Femur (tissue), 1 donor: ENCODE measurements at places on chromosomes 7 and 10.
A peak's percentile ranks its signal among the peaks of the same experiment; 100 is the strongest.

DNA sequence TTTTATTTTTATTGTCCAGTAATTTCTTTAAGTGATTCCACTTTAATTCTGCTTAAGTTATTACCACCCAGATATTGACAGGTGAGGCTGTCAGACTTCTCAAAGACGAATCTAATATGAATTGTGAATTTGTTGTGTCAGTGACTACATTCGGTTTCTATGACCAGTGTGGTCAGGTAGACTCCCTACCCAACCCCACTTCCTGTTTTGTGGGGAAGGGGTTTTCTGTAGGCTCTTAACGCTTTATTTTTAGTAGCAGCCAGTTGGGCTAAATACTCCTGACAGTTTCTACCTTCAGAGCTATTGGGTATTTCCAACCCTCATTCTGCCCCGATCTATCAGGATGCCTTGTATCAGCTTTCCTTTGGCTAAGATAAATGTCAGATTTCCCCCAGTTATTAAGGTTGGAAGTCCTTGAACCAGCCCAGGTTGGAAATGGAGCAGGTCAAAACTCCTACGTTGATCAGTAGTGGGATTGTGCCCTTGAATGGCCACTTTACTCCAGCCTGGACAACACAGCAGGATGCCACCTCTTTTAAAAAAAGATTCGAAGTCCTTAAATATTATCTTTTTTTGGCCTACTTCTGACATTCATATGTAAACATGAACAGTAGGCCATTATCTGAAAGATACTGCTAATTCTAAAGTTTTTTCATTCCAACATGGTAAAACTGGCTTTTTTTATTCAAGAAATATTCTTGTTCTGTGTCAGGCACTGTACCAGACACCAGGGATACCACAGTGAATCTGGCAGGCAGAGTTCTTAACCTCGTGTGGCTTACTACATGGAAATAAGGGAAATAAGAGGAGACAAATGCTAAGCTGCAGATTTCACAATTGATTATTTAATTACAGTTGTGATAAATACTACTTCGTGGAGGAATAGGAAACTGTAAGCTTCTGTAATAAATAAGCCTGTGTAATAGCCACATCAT is 133.3 kb upstream of the SAMD8 start:
- no peak for DNase-seq

DNA sequence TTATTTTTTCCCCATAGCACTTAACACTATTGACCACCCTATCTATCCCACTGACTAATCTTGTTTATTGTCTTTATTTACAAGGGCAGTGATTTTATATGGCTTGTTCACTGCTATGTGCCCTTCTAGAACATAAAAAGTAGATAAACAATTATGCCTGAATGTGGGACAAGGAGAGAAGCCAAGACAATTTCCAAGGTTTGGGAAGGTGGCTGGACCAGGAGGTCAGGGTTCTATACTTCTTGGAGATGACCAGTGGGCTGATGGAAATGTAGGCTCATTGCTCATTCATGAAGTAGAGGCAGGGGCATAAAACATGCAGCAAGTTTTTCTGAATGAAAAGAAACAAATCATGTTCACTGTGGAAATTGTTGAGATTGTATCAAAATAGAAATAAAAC is 11.5 kb downstream of the IGFBP3 start:
- DNase-seq, result no peak

DNA sequence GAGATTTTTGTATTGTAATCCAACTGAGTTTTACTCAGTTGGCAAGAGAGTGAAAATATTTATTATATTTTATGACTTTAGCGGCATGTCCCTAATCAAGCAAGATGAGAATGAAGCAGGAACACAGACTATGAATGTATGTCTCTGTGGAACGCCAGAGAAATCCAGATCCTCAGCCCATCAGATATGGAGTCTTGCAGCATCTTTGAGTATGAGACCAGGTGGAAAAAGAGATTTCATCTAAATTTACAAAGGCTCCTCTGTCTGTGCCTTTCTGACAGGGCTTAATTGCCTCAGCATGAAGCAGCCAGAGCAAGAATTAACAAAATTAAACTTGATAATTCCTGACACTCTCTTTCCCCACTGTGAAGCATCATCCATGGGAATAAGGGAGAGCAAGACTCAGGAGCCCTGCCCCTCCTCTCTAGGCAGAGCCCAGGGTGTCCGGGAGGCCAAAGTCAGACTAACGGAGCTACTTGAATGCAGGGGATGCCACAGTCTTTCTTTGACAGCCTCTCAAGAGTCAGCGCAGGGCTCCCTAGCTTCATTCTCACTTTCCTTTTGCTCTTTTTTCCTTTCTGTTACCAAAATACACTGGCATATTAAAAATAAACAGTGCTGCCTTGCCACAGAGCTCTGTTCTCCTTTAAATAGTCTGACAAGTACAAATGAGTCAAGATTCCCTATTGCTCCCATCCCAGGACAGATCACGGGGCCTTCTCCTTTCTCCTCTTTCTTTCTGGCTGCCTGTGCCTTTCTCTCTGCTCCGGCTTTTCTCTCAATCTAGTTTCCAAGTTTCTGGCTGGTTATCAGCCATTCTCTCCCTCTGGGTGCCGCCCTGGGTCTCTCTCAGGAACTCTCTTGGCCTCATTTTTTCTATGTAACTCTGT is 132.2 kb upstream of the INHBA start:
- DNase-seq, result no peak

GRCh38 chr7:123846217-123846891 is 1.4 kb downstream of the HYAL4 start:
- DNase-seq, result no peak

DNA sequence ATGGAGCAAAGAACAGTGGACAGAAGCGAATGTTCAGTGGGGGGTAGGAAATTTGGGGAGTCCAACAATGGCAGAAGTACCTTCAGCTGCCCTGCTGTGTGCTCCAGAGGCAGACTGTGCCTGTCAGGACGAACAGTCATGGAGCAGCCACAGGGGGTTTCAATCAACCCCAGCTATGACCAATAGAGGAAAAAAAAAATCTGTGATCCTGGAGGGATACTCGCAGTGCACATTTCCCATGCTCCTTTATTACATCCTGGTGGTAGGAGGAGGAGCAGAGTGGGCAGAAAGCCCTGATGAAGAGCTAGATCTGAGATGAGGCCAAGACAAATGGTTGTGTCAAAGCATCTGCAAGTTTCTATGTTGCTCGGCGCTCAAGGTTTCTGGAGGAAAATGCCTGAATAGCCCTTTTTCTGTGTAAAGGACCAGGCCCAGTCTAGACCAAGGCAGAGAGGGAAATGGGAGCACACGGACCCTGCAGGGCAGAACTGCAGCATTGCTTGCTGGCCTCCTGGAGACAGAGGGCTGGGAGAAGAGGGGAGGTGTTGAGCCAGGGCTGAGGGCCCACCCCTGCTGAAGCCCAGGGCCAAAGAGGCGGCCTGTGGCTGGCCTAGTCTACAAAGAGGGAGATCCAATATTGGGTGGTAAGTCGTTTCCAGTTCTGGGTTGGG is 201.5 kb downstream of the GRID1 start:
- DNase-seq, result no peak

DNA sequence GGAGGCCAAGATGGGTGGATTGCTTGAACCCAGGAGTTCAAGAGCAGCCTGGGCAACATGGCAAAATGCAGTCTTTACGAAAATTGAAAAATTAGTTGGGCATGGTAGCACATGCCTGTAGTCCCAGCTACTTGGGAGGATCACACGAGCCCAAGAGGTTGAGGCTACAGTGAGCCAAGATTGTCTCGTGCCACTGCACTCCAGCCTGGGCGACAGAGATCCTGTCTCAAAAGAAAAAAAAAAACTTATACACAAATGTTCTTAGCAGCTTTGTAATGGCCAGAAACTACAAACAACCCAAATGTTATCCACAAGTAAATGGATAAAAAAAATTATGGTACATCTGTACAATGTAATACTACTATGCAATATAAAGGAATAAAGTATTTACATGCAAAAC is 12.6 kb downstream of the NT5C2 start:
- DNase-seq, result no peak

DNA sequence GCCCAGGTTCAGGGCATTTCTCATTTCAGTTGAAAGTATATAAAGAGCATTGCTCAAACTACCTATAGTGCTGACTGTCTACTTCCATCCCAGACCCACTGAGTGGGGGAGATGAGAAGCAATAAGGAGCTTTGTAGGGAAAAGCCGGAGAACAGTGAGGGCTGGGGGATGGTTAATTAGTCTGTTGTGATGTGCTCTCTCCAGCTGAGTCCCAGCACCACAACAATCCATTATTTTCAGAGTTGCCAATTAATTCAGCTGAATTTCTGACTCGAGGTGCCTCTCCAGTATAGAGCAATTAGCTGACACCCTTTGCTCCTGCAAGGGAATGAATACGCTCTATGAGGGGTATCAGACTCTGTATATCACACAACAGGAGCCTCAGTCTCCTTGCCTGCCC is 1118.6 kb downstream of the SORCS3 start:
- DNase-seq, result no peak

DNA sequence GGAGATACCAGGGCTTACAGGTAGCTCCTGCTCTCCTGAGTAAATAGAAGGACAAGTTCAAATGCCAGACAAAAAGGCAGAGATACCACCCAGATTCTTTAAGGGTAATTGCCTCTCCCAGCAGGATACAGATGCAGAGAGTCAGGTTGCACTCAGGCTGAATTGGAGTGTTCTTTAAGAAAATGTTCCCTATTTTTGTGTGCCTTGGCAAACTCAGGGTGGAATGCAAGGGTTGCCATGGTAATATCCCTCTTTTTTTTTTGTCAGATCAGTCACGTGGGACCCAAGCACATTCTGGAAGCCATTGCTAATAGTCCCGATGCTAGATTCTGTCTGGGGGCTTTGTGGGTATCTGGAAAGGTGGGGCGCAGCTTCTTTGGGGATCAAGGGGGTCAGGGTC is 628.0 kb downstream of the CALN1 start:
- no peak for DNase-seq

- DNase-seq, result no peak
These were observed 159.6 kb downstream of the TEX36 start for GRCh38 chr10:125523347-125523746.

DNA sequence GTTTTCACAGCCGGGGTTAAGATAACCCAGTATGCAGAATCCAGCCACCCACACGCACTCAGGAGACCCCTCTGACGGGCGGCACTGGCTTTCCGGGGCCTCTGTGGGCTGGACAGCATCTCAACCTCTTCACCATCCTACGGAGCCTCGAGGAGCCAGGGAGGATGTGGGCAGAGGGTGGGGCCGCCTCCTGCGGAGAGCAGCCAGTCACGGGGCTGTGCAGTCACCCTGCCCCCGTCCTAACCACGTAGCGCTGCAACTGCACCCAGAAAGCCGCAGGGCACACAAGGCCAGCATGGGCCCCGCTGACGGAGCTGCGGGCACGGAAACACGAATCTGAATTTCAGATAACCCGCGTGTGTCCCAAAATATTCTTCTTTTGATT is 270.3 kb downstream of the ELFN1 start:
- DNase-seq, result peak; percentile 78

DNA sequence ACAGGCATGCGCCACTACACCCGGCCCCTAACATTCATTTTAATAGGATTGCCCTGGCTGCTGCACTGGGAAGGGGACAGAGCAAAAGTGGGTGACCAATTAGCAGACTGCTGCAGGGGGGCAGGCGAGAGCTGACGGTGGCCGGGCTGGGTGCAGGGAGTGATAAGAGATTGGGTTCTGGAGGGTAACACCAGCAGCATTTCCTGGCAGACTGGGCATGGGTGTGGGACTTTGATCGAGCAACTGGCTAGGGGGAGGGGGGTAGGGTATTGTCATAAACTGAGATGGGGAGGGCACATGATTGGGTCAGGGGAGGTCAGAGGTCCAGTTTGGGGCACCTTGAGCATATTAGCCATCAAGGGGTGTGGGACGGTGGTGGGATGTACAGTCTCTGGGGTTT is 20.2 kb upstream of the AMZ1 start:
- no peak for DNase-seq

DNA sequence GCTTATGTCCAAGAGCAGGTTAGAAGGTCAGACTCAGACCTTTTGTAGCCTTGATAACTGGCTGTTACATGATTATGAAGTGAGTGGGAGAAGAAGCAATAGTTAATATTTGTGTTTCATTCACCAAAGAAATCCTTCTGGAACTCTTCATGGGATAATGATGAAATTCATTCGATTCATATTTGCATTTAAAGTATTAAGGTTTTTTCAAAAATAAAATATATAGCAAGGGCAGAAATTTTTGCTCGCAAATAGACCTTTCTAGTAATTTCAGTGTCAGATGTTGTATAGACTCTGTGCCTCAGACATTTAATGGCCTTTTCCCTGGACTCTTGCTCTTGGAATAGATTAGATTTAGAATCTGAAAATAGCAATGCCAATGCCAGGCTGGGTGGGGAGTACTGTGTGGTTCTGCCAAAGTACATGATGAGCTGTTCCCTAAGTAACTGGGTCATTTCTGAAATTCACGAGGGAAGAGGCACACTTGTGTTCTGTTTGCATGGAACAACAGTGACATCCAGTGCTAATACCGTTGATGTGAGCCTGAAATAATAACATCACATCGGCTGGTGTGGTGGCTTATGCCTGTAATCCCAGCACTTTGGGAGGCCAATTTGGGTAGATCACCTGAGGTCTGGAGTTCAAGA is 119.2 kb downstream of the MBL2 start:
- no peak for DNase-seq

GRCh38 chr10:124249812-124250432 is 156.5 kb upstream of the CHST15 start:
- no peak for DNase-seq

- no peak for DNase-seq
These were observed 83.8 kb downstream of the ABCA13 start for GRCh38 chr7:48255046-48255445.
